MM.1S (cell line): ENCODE measurements at places on chromosomes 1 and 21.

DNA sequence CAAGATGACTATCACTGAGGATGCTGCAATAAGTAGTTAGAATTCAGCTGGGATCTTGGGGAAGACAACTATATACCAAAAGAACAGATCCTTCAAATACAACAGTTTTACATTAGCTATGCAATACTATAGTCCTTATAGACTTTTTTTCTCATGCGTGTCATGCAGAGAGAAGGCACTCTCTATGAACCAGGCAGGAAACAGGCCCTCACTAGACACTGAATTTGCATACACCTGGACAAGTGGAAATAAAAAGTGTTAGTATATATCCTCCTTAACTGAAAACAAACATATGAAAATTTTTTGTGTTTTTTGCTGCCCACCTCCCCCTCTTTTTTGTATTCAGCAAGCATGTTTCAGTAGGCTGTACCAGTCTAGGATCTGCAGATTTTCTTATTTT, 29.9 kb downstream of the TMCO1 start:
- DNase-seq: peak; percentile 88

DNA sequence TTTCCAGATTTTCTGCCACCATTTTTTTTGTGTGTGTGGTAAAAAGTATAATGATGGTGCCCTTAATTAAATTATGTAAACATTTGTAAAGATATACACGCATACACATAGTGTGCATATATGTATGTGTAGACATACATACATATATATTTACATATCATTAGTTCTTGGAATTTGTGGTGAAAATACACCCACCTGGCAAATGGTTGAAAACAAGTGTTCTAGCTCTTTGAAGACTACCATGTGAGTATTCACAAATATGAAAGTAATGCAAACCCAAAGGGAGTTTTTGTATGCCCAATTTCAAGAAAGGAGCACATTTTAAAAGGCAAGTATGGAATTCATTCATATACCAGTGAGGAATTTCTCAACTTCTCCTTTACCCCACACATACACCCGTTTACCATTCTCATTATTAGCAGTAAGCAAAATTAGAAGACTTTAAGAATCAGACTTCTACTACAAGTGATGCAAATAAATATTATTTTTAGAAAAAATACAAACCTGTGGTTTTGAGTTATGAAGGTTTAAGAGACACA, 8.0 kb downstream of the RABGAP1L start:
- DNase-seq: no peak

- DNase-seq: no peak
These were observed 206.0 kb downstream of the HIVEP3 start for GRCh38 chr1:41712695-41713094.

GRCh38 chr1:15191770-15192169, 38.2 kb downstream of the TMEM51 start:
- DNase-seq: no peak

DNA sequence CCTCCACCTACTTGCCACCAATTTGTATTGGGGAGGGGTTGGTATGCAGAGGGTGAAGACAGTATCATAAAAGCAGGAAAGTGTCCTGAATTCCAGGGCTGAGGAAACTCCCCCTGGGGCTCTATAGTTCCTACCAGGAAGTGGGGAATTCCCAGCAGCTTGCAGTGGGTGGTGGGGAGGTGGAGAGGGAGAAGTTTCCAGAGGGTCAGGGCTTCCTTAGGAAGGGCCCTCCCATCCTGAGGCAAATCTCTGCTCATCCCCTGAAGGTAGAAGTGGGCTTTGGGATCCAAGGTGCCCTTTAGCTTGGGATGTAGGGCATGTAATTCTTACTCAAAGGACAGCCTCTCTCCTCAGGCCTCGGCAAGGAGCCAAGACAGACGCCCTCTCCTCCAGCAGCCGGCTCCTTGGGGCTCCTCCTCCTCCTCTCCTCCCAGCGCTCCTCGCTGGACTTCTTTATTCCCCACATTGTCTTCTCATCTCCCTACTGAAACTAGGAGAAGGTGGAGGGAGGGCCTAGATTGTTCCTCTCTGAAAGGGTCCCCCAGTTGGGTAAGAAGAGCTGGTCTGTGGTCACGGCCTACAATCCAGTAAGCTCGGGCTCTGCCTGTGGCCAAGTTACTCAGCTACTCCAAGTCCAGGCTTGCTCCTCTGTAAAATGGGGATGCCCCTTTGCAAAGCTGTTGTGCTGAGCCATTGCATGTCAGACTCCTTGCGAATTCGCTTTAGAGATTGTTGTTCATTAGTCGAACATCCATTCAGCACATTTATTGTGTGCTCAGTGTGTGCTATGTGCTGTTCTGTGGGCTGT, 17.9 kb upstream of the CSF1 start:
- DNase-seq: no peak

- DNase-seq: no peak
These were observed 167.6 kb downstream of the RHOU start for GRCh38 chr1:228902781-228903433.

DNA sequence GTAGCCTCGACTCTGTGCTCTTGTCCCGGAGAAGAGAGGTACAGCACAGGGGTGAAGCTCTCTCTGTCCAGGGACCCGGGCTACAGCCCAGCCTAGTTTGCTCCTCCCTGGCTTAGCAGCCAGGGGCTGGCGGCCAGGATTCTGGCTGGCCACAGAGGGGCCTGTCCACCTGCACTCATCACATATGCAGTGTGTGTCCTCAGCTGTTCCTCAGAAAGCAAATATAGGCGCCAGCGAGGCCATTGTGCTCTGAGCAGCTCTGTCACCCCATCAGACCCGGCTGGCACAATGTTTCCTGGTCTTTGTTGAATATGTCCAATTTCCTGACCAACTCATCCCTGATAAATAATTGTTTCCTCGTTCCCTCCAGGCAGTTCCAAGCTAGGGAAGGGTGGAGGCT, 28.5 kb downstream of the KCND3 start:
- no peak for DNase-seq

- no peak for DNase-seq
These were observed 10.6 kb downstream of the PARP1 start for GRCh38 chr1:226397011-226397926.

DNA sequence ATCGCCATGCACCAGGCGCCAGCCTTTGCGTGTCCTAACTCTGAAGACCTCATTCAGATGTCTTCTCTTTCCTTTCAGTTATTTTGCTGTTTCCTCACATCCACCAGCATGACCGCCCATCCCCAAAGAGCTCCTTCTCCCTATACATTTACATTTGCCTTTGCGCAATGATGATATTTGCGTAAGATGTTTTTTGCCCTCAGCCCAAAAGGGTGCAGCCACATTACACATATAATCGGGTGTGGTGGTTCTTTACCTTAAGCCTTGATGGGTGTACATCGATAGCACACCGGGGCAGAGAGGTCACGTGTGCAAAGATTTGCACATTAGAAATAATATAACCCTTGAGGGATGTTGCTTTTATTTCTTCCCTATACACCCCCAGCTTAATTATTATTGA, 192.8 kb downstream of the HUNK start:
- no peak for DNase-seq

DNA sequence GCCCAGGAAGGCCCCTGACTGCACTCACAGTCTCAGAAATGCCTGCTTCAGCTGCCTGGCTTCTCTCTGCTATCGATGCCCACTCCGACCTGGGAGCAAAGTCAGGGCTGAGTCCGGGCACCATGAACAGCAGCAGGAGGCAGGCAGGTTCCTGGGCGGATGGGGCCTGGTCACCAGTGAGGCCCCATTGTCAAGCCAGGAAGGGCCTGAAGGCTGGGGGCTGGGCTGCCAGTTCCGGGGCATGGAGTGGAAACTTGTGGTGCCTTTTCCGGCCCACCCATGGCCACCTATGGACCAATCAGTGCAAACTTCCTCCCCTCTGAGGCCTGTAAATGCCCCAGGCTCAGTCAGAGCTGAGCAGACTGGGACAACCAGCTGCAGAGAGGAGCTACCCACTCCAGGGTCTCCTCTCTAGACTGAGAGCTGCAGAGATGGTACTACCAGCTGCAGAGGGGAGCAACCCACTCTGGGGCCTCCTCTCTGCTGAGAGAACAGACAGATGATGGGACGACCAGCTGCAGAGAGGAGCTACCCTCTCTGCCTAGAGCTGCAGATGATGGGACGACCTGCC, 286.5 kb downstream of the SMYD3 start:
- no peak for DNase-seq

DNA sequence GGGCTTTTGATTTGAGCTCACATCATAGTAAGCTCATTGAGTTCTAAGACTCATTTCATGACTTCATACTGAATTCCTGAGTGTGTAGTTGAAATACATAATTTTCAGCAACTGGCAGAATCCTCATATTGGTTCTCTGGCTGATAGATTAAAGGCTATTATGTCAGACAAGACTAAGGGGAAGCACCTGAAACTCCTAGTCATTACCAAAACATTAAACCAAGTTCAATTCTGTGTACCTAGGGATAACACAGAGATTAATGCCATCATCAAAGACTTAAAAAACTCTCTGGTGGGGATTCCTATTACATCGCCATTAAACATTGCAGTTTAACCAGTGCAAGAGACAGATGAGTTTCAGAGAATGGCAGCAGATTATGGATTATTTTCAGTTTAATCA, 339.1 kb downstream of the PTPRC start:
- no peak for DNase-seq
